ENCODE measurements at places on chromosomes 7 and 10.

DNA sequence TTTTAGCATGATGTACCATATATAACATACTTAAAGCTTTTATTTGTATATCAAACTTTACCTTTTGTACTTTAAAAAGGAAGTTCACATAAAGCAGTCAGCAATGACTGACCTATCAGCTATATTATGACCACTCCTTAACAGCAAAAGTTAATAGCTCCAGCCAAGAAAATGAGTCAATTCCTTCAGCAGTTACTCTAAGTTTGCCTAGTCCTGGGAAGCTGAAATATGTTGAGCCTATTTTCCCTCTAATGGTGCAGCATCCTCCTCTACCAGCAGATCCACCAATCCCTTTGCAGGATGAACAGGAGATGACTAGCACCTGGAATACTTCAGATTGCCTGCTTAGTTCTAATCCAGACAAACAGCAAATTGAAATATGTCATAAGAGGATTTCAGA is 64.2 kb downstream of the CUL2 start:
- DNase-seq, result no peak

- DNase-seq, result no peak
Measured at GRCh38 chr10:21668831-21669230, 134.8 kb downstream of the MLLT10 start.

GRCh38 chr10:116096526-116096925 is 176.5 kb downstream of the GFRA1 start:
- DNase-seq, result no peak

DNA sequence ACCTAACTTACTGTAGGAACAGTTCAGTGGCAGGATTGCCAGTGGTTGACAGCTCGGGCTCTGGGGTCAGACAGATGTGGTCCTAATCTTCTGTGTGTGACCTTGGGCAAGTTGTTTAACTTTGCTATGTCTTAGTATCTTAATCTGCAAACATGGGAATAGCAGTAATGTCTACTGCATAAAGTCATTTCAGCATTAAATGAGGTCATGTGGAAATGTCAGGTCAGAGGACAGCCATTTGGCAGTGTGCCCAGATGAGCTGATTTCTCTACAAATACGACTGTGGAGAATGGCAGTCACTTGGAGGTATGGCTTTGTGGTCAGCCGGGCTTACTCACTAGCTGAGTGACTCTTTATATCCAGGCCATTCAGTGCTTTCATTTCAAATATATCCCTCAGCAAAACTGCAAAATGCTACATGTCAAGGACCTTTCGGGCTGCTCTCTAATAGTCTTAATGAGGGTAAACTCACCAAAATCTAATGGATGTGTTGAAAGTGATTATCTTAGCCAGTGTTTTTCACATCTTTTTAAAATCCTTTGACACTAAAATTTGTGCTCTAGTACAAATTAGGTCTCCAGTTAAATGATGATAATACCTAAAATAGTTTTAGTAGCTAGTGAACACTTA is 171.4 kb downstream of the ST7 start:
- DNase-seq, result peak; percentile 94

GRCh38 chr7:96836456-96836855 is 126.8 kb upstream of the SEM1 start:
- no peak for DNase-seq

DNA sequence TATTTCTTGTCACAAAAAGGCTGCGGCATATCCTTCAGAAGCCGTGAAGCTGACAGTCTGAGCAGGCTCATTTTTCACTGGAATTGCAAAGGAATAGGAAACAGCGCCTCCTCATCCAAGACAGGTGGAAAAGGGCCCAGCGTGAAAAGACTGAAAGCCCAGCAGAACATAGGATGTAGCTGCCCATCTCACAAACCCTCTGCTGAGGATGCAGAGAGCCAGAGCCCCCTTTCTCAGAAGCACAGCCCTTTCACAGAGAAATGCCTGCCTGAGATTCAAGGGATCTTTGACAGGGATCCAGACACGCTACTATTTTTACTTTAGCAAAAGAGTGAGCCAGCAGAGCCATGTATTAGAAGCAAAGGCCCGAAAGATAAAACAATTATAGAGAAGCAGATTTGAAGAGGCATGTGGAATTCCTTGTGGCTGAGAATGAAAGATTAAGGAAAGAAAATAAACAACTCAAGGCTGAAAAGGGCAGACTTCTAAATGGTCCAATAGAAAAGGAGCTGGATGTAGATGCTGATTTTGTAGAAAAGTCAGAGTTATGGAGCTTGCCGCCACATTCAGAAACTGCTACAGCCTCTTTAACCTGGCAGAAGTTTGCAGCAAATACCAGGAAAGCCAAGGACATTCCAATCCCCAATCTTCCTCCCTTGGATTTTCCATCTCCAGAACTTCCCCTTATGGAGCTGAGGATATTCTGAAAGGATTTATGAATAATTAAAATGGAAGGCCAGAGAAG is 36.9 kb downstream of the GDI2 start:
- DNase-seq, result no peak

- DNase-seq, result no peak
Measured at GRCh38 chr7:143321242-143321641, 5.3 kb downstream of the CLCN1 start.

GRCh38 chr7:15853832-15854470 is 167.5 kb upstream of the MEOX2 start:
- no peak for DNase-seq

- no peak for DNase-seq
Measured at GRCh38 chr7:2617325-2617905, 14.4 kb upstream of the TTYH3 start.

DNA sequence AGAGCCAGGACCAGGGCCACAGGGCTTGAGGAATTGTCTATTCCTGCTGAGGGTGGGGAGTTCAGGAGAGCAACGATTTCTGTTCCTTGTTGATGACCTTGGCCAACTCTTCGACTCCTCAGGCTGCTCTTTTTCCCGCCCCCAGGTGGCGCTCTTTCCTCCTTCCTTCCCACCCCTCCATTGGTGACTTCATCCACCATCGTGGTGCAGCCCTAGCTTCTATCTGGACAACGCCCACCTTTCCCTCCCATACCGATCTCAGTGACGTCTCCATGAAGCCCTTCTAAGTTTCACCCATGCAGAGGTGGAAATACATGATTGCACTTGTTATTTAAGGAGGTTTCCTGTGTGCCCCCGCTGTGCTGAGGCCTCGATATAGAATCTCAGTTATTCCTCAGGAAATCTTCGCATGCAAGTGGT is 22.1 kb upstream of the CARD11 start:
- no peak for DNase-seq

GRCh38 chr10:62652564-62652963 is 152.0 kb upstream of the ADO start:
- no peak for DNase-seq

GRCh38 chr7:22548313-22548712 is 48.3 kb upstream of the STEAP1B start:
- DNase-seq, result no peak

GRCh38 chr7:78413568-78413967 is 615.0 kb downstream of the PHTF2 start:
- DNase-seq, result no peak

DNA sequence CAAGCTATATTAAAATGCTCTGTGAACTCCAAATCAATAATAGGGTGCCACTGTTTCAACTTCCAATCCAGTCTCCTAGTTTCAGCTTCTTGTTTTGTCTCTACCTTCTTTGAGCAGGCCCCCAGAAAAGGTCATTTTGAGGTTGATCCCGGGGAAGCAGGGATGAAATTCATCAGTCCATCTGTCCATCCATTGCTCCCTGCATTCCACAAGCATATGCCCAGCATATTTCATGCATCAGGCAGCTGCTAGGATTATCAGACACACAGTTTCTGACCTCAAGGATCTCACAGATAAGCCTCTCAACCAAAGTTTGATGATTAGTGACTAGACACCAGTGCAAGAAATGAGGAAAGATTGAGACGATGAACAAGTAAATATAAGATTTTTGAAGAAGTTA is 186.6 kb upstream of the PDE1C start:
- no peak for DNase-seq

GRCh38 chr7:1526271-1526754 is 4.2 kb upstream of the MAFK start:
- DNase-seq, result no peak

DNA sequence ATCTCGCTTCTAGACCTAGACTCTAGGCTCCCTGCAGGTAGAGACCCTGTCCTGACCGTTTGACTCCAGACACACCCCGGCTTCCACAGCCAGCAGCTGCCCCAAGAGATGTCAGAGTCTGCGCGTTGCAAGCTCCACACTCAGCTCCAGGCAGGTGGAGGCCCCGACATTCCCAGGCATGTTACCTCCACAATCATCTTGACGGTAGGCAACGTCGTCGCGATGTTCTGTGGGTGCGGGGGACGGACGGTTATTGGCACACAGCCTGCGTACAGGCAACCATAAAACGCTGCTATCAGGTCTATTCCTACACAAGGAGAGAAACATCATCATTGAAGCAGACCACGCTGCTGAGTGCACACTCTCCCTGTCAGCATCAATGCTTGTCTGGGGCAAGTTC is 213.2 kb downstream of the ZMYND11 start:
- no peak for DNase-seq

DNA sequence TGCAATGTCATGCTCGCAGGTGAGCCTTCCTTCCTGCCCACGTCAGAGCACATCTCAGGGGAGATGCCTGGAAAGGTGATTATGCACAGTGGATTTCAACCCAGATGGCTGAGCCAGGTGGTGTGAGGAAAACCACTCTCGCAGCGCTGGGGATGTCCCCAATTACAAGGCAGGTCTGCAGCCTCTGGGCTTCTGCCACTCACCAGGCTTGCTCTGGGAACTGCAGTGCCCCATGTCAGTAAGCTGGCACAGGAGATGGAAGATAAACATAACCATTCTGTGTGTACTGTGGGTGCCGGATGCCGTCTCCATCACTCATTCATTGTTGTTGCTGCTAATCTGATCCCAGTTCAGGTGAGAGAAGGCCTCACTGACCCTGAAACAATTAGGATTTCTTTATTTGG is 222.9 kb upstream of the PITRM1 start:
- no peak for DNase-seq

- DNase-seq, result no peak
Measured at GRCh38 chr7:55286666-55287065, 78.5 kb upstream of the LANCL2 start.

DNA sequence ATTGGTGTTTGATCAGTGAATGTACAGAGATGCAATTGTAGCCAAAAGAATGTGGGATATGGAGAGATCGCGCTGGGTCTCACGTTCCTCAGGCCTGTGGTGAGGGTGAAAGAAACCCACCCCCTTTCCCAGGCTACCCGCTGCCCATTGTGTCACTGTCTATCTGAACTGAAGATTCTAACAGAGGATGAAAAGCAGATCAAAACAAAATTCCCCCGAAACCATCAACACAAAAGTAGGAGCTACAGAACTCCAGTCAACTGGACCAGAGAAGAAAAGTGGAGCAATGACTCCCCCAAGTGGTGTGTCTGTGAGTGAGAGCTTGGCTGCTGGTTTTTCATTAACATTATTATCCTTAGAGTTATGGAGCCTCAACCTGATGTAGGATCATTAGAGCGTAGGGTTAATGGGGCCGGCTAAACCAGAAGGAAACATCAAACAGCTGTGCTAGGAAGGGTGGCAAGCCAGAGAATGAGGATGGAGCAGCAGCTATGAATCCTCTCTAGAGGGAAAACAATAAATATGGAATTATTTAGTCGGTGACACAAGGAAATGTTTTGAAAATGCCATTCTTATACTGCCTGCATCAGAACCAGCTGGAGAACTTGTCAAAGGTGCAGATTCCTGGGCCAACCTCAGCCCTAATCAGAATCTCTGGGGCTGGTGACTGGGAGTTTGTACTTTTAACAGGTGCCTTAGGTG is 38.3 kb downstream of the AKR1B1 start:
- DNase-seq, result peak; percentile 48

DNA sequence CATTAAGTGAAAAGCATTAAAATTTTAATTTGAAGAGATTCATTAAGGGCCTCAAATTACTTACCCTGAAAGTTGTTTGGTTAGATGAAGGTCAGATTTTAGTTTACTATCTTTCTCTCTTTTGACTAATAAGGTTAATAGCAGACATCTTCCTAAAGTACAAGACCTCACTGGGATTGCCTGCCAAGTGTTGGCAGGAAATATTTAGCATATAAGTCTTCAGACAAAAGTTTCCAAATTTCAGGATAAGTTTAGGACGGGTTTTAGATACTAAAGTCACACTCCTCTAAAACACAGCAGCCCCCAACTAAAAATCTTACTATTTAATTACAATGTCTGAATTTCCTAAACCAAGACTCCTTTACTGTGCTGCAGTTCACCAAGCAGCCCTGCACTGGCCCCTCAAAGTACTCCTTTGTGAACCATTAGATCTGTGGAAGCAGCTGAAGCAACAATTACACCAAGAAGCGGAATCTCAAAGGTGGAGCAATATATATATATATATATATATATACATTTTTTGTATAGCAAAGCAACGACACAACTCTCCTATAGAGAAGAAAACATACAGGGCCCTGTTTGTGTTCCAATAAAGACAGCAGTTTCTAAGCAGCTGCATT is 91.2 kb upstream of the KCNIP2 start:
- no peak for DNase-seq
